ENCODE measurements at places on chromosomes 7 and 10.

DNA sequence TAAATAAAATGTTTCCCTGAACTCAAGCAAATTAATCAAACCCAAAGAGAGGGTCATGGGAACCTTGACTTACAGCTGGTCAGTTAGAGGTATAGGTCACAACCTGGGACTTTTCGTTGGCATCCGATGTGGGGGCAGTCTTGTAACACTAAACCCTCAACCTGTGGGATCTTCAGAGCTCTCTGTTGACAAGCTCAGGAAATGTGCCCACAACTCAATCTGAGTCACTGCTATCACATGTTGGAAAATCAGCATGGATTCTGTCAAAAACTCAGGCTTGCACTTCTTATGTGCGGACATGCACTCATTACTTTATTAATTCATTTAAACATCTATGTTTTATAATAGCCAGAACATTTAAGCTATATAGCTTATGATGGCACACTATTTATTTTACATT lies 424.6 kb upstream of the SORCS1 start:
- H3K4me3 ChIP-seq: no peak overlapping the region
- DNase-seq: no peak
- H3K27me3 ChIP-seq: no peaks in the 10 kb centered on the region
- no peaks in the 10 kb centered on the region for H3K4me1 ChIP-seq
- H3K36me3 ChIP-seq: peaks cover 5% of the 10 kb centered on the region
- H3K27ac ChIP-seq: no peak overlapping the region

DNA sequence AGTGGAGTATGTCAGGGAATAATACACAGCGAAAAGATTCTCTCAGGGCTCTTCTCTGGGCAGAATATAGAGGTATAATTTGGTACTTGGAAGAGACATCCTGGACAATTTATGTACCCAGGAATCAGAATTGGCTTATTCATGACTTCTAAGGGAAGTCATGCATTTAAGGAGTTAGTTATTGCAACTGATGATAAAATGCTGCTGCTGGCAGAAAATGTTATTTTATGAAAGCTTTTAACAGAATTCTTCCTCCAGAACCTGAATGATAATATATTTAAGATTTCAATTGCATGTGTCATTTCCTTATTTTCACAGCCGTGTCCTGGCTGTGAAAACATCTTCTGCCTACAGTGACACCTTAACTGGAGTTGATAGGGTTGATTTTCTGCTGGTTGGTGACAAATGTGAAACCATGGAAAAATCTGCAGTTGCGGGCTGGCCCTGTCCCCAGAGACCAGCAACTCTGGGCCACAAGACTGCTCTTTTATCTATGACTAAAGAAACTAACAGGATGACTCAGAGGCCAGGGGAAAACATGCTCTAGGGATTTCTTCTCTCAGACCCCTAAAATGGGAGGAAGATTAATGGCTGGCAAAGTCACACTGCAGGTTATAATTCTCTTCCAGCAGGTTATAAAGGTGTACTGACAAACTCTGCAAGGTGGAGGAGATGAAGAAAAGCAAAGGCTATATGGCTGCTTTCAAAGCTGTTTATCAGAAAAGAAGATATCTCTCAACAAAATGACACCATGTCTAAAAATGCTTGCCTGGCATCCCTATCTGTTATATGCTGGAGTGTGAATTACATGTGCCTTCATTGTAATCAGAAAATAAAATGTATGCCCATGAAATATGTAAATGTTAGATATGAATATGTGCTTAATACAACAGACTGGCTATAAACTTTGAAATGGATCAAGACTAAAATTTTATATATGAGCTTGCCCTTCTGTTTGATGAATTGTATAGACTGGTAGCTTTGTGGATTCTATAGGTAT lies 12.1 kb upstream of the TRUB1 start:
- H3K27ac ChIP-seq: peak overlapping the region; percentile 25
- peak overlapping the region; percentile 29 for H3K4me3 ChIP-seq
- peaks cover 23% of the 10 kb centered on the region for H3K4me1 ChIP-seq
- H3K36me3 ChIP-seq: no peaks in the 10 kb centered on the region

- H3K36me3 ChIP-seq: peaks cover 46% of the 10 kb centered on the region
- H3K27me3 ChIP-seq: peaks cover 1% of the 10 kb centered on the region
These were observed 26.2 kb downstream of the BUB3 start for GRCh38 chr10:123180101-123181090.

DNA sequence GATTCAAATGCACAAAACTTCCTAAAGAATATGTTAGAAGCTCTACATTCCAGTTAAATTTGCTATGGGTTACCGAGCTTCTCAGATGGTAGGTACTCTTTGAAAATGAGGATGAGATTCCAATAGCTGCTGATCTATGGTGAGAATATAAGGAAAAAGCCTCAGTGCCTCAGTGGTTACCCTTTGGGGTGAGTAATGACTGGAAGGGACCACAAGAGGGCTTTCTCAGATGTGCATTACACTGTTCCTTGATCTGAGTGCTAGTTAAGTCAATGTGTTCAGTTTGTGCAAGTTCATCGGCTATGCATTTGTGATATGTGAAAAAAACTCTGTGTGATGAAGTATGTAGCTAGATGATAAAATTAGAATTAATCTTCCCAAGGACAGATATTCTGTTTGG lies 3.5 kb downstream of the NRCAM start:
- H3K4me3 ChIP-seq: no peak overlapping the region
- peaks cover 24% of the 10 kb centered on the region for H3K27me3 ChIP-seq
- no peak for DNase-seq
- no peak overlapping the region for H3K27ac ChIP-seq
- H3K4me1 ChIP-seq: peaks cover 5% of the 10 kb centered on the region

GRCh38 chr7:22584179-22584578 lies 84.2 kb upstream of the STEAP1B start:
- H3K36me3 ChIP-seq: peaks cover 9% of the 10 kb centered on the region
- H3K27me3 ChIP-seq: no peaks in the 10 kb centered on the region
- H3K4me1 ChIP-seq: peaks cover 65% of the 10 kb centered on the region
- H3K4me3 ChIP-seq: no peak overlapping the region

DNA sequence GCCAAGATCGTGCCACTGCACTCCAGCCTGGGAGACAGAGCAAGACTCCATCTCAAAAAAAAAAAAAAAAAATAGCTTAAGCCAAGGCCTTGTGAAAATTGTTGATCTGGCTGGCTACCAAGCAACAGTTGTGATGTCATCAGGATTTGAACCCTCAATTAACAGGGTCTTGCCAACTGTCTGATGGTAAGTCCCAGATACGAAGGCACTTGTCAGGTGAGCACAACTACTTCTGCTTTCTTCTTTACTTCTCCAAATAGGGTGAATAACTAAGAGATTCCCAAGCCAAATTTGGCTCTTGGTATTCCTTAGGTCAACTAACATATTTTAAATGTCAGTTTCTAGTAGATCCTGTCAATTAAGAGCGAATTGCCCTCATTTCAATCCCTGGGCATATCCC lies 47.4 kb downstream of the ANKRD61 start:
- H3K4me3 ChIP-seq: no peak overlapping the region
- no peaks in the 10 kb centered on the region for H3K36me3 ChIP-seq
- no peak for DNase-seq
- H3K27me3 ChIP-seq: peaks cover 2% of the 10 kb centered on the region

GRCh38 chr10:30092151-30092790 lies 32.9 kb upstream of the JCAD start:
- H3K4me3 ChIP-seq: peak overlapping the region; percentile 68
- H3K27ac ChIP-seq: peak overlapping the region; percentile 84
- peaks cover 16% of the 10 kb centered on the region for H3K4me1 ChIP-seq
- H3K27me3 ChIP-seq: peaks cover 7% of the 10 kb centered on the region

- no peak overlapping the region for H3K27ac ChIP-seq
- H3K4me1 ChIP-seq: no peaks in the 10 kb centered on the region
- H3K4me3 ChIP-seq: no peak overlapping the region
- no peak for DNase-seq
- peaks cover 5% of the 10 kb centered on the region for H3K36me3 ChIP-seq
- H3K27me3 ChIP-seq: no peaks in the 10 kb centered on the region
These were observed 111.9 kb downstream of the GALNT17 start for GRCh38 chr7:71243736-71244410.

- H3K27me3 ChIP-seq: no peaks in the 10 kb centered on the region
- peak overlapping the region; percentile 71 for H3K4me3 ChIP-seq
- no peaks in the 10 kb centered on the region for H3K36me3 ChIP-seq
- H3K27ac ChIP-seq: no peak overlapping the region
These were observed 31.7 kb upstream of the ASL start for GRCh38 chr7:66043681-66044497.

GRCh38 chr10:63515002-63515763 lies 6.0 kb upstream of the REEP3 start:
- H3K27ac ChIP-seq: peak overlapping the region; percentile 96
- peaks cover 76% of the 10 kb centered on the region for H3K4me1 ChIP-seq
- peak overlapping the region; percentile 87 for H3K4me3 ChIP-seq

- no peak for DNase-seq
- H3K4me1 ChIP-seq: no peaks in the 10 kb centered on the region
- no peaks in the 10 kb centered on the region for H3K36me3 ChIP-seq
- no peak overlapping the region for H3K27ac ChIP-seq
- no peak overlapping the region for H3K4me3 ChIP-seq
- H3K27me3 ChIP-seq: no peaks in the 10 kb centered on the region
These were observed 42.7 kb downstream of the SNX10 start for GRCh38 chr7:26334166-26334859.

DNA sequence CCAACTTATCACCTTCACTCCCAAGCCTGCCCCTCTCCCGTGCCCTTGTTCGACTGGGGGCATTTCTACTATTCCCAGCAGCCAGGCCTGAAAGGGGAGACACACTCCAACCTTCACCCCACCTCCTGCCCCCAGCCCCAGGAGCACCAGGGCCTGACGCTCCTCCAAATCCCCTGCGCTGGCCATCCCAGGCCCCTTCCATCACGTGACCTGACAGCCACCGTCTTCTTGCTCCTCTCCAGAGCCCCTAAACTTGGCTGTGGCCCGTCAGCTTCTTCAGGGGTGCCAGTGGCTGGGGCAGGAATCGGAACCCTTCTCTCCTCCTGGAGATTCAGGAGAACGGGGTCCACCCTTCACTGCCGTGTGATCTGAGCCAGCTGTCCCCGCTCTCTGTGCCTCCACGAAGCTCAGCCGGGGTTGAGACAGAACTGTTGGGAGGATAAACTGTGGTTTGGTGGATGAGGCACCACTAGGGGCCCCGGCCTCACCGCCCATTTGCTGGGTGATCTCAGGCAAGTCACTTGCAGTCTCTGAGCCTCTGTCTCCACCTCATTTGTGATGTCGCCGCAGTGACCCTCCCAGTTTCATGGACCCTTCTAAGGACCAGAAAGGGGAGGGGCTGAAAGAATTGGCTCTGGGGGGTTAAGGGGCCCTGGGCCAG lies 91.0 kb downstream of the MYL10 start:
- no peak for DNase-seq
- H3K4me1 ChIP-seq: 0 out of 2 replicates have a peak, but pooled peaks cover 9% of the 10 kb centered on the region
- H3K4me3 ChIP-seq: no peak overlapping the region
- H3K36me3 ChIP-seq: no peaks in the 10 kb centered on the region
- H3K27ac ChIP-seq: no peak overlapping the region

GRCh38 chr7:74462707-74463100 lies 9.0 kb downstream of the GTF2IRD1 start:
- no peak overlapping the region for H3K4me3 ChIP-seq
- H3K4me1 ChIP-seq: no peaks in the 10 kb centered on the region
- H3K36me3 ChIP-seq: no peaks in the 10 kb centered on the region

DNA sequence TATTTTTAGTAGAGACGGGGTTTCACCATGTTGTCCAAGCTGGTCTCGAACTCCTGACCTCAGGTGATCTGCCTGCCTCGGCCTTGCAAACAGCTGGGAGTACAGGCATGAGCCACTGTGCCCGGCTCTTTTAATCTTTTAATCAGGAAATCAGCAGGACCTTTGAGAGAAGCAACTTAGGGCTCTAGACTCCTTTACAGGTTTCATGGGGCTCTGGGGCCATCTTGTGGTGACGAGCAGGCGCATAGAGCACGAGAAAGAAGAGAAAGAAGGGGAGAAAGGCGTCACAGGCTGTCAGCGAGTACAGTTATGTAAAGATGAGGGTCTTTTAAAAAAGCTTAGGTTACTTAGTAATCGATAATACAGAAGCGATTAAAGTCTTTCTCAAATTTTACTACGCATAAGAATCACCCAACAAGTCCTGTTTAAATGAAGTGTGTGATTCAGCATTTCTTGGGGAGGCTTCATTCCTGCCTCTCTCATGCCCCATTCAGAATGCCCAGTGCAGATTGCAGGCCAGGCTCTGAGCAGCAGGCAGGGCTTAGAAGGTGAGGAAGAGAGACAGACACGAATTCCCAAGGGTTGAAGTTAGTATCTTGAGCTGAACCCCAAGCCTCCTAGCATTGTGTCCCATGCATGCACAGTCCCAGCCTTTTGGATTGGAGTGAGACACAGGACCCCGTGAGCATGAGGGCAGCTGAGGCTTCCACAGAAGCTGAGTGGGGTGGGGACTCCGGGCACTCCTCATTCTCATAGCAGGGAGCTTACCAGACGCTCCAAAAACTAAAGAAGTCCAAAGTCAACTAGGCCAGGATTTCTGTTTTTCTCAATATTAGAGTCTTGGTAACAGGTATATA lies 23.6 kb upstream of the PFKP start:
- H3K27ac ChIP-seq: peak overlapping the region; percentile 83
- H3K4me3 ChIP-seq: peak overlapping the region; percentile 52
- no peaks in the 10 kb centered on the region for H3K36me3 ChIP-seq
- H3K4me1 ChIP-seq: peaks cover 50% of the 10 kb centered on the region
- H3K27me3 ChIP-seq: peaks cover 8% of the 10 kb centered on the region
- peak; percentile 73 for DNase-seq

DNA sequence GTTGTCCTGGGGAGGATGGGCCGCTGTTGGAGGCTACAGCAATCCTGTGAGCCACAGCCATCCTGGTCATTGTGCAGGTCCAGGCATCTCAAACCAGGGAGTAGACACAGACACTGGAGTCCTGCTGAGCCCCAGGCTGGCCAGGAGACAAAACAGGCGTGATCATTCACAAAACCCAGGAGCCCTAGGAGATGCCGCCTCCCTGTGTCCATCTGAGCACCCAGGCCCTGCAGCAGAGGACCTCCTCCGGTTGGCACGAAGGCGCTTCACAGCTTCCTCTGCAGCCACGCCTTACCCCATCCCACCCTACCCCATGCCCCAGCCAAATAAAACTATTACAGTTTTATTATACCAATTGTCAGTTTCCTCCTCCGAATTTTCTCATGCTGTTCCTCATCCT lies 183.6 kb downstream of the PLXNA4 start:
- H3K4me3 ChIP-seq: no peak overlapping the region
- peaks cover 29% of the 10 kb centered on the region for H3K27me3 ChIP-seq
- peaks cover 8% of the 10 kb centered on the region for H3K4me1 ChIP-seq

- peak; percentile 66 for DNase-seq
- peak overlapping the region; percentile 42 for H3K27ac ChIP-seq
- H3K27me3 ChIP-seq: peaks cover 2% of the 10 kb centered on the region
- H3K4me1 ChIP-seq: peaks cover 14% of the 10 kb centered on the region
- no peaks in the 10 kb centered on the region for H3K36me3 ChIP-seq
These were observed 3.5 kb upstream of the NACAD start for GRCh38 chr7:45092100-45092930.

DNA sequence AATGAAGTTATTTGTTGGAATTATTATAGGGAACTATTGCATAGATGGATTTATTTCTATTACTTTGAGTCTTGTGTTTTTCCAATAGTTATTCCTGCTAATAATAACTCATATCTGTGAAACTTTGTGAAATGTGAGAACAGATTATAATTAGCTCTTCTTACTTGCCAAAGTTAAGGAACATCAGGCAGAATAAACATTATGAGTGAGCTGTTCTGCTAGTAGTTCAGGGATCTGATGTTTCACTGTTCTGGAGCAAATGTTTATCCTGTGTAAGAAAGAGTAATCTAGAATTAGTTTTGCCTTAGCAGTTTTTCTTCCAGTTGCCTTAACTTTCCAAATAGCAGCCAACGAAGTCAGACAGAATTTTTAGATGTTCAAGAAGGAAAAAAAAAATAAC lies 245.2 kb upstream of the PLXDC2 start:
- H3K36me3 ChIP-seq: no peaks in the 10 kb centered on the region
- no peaks in the 10 kb centered on the region for H3K27me3 ChIP-seq
- no peak for DNase-seq

All from HFFc6 (cell line).